ENCODE measurements at places on chromosomes 13 and 19.

GRCh38 chr19:3831601-3832000 lies 37.2 kb downstream of the ZFR2 start:
- DNase-seq, result no peak

GRCh38 chr13:40963927-40964326 lies 55.2 kb downstream of the ELF1 start:
- no peak for DNase-seq

GRCh38 chr19:15251010-15251748 lies 18.9 kb upstream of the EPHX3 start:
- DNase-seq, result no peak

DNA sequence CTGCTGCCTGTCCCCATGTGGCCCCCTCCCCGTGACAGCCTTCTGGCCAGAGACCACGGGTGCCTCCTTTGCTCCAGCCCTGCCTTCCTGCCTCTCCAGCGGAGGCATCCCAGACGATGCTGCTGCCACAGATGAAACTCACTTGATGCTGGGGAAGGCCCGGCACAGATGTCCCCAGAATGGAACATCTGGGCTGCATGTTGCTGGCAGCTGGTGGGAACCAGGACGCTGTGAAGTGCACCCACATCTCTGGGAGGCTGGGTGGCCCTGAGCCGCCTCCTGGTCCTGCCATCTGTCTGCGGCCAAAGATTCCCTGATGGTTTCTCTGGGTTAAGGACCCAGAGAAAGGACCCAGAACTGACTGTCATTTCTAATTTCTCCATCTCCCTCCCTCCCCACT lies 51.9 kb upstream of the PTPRS start:
- DNase-seq, result no peak

DNA sequence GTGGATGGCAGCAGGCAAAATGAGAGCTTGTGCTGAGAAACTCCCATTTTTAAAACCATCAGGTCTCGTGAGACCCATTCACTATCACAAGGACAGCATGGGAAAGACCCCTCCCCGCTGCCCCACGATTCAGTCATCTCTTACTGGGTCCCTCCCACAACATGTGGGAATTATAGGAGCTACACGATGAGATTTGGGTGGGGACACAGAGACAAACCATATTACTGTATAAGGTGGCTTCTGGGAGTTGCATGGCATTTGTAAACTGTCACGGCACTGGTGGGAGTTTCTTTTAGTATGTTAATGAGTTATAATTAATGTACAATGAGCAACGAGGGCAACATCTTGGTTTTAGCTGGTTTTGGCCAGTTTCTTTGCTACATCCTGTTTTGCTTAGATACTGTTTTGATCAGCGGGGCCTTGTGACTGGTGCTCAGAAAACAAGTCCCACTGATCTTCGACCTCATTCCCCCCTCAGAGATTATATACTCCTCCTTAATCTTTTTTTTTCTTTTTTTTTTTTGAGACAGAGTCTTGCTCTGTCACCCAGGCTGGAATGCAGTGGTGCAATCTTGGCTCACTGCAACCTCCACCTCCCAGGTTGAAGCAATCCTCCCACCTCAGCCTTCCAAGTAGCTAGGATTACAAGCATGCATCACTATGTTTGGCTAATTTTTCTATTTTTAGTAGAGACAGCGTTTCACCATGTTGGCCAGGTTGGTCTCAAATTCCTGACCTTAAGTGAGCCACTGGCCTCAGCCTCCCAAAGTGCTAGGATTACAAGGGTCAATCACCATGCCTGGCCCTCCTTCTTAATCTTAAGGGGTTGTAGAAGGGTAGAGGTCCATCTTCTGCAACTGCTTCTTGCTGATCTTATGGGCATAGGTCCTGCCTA lies 21.3 kb upstream of the ZNF599 start:
- no peak for DNase-seq

DNA sequence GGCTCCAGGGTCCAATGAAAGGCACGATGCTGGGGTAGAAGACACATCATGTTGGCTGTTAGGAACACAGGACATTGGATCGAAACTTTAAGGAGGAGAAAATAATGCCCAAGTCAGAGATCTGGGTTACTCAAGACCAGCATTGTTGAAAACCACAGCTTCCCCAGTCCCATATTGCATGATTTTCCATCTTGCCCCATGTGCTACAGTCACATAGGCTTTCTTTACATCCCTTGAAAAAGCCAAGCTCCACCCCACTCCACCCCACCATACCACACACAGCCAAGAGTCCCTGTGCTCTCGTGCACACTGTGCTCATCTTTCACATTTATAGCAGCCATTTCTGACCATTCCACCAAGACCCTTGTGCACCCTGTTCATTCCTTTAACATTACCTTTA lies 636.2 kb downstream of the DIAPH3 start:
- DNase-seq, result no peak

- DNase-seq, result no peak
These were observed 5.5 kb upstream of the MAMSTR start for GRCh38 chr19:48724796-48725753.
